ENCODE measurements at places on chromosomes 7 and 10.

GRCh38 chr10:80767963-80768362 lies 230.3 kb downstream of the SH2D4B start:
- DNase-seq: no peak

DNA sequence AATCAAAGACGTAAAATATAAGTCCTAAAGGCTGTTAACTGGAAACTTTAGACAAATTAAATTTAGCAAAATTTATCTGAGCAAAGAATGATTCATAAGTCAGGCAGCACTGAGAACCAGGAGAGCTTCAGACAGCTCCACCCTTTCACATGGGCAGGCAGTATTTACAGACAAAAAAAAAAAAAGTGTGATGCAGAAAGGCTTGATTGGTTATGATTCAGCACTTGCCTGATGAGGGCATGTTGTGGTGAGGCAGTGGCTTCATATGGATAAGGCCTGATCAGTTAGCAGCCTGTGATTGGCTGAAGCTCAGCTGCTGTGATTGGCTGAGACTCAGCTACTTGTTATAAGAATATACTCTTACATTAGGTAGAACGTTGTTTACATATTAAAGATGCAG lies 495.4 kb upstream of the POM121L12 start:
- no peak for DNase-seq

GRCh38 chr10:10663622-10664021 lies 354.1 kb upstream of the CELF2 start:
- no peak for DNase-seq

DNA sequence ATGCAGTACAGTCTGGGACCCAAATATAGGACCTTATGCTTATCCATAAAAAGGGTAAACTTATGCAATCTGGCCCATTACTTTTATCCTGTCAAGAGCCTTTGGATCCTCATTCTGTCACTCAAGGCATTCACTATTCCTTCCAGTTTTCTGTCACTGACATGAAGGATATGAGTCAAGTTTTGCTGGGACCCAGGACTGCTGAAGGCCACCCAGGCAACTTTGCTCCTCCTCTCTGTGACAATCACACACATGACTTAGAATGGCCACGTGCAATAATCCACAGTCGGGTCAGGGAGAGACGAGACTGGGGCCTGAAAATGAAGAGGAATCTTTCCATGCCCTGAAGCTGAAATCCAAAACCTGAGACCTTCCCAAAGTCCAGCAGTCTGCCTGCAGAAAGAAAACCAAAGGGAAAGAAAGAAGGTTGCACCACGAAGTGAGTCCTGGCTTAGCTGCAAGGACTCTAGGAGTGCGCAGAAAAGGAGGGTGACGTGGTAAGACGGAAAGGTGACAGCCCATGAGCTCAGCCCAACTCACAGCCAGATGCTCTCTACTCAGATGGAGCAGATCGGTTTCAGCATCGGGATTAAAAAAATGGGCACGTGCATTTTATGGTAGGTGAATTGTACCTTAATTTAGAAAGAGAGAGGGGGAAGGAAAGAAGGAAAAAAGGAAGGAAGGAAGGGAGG lies 67.2 kb downstream of the VOPP1 start:
- no peak for DNase-seq

DNA sequence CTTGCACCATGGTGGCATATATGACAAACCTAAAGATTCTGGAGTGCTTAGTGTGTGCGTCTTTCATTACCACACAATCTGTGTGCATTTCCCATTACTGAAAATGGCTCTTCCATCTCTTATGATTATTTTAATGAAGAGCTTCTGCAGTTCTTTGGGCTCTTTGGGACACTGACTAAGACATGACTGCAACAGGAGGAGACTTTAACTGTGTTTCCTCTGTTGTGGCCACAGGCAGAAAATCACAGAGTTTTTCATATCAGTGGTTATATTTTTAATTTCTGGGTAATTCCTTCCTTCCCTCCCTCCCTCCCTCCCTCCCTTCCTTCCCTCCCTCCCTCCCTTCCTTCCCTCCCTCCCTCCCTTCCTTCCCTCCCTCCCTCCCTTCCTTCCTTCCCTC lies 58.1 kb downstream of the WNT2 start:
- DNase-seq: no peak

GRCh38 chr7:27148756-27149641 lies 1.4 kb upstream of the HOXA6 start:
- no peak for DNase-seq

DNA sequence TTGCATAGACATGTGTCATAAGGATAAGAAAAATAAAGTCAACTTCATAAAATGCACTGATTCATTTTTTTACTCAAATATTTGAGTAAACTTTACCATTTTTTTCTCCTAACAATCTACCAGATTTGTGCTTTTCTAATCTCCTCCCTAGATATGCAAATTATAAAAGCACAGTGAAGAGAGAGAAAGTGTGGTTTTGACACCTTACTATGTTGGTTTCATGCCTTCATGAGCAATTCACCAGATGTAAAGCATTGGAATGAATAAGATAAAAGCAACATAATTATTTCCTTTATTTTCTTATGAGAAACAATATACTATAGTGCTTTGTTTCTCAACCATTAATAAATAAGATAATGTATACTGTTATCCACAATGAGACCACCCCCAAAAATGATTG lies 432.5 kb upstream of the PCDH15 start:
- DNase-seq: no peak

- DNase-seq: no peak
These were observed 99.7 kb downstream of the BMPR1A start for GRCh38 chr10:86856156-86856555.

DNA sequence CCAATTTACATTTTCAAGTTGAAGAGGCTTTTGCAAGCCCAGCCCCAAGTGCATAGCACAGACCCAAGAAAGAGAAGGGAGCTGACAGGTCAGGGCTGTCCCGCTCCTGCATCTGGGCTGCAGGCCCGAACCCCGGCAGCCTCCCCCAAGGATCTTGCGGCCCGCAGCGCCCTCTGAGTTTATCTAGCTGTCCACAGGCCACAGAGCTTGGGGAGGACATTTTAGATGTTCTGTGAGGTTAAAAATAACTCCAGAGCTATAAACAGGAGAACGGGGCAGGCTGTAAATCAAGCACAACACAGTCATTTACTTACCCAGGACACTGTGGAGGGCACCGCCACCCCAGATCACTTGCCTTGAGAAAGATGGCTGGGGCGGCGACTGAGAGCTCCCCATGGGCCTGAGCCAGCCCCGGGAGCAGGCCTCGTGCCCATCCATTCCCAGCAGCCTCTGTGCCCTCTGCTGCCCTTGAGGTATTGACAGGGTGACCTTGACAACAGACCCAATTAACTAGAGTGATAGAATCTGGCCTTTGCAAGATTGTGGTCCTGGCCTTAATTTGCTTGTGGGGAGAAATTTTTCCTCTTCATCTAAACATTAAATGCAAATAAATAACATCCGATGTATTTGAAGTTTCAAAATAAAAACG lies 563.0 kb downstream of the TCERG1L start:
- DNase-seq: no peak

DNA sequence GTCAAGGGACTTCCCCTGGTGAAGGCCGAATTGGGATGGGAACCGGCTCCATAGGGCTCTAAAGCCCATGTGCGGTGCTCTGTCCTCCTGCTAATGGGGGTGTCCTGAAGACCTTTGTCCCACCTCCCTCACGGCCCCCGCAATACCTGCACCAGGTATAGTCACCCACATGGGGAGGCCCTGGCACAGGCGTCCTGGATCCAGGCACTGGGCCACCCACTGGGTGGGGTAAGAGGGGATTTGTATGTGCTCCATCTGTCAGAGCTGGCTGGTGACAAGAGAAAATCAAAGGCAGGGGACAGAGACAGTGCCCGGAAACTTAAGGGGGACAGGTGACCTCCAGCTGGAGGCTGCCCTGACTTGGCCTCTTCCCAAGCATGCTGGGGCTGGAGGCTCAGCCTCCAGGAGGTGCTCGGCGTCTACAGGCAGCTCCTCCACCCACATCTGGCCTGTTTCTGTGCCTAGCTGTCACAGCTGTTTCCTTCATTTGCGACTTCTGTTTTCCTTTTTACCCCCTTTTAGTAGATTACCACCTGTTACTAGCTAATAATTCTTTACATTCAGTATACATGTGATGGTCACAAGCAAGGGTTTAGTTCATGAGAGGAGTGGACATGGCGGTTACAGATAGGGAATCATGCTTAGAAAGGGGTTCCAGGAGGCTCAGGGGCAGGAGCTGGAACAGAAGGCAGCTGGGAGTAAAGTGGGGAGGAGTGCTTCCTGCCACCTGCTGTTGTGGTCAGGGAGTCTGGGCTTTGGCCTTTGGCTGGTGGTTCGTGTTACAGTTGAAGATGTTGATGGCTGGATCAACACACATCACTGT lies 2.3 kb upstream of the CUZD1 start:
- no peak for DNase-seq
